ENCODE measurements at places on chromosomes 13 and 19. TPM values are rescaled to one million over a fixed set of nuclear protein-coding genes. Genes with fewer than 3 reads are reported as not detected.

MYCBP2 gene
- 85.8 TPM for total RNA-seq

TINCR gene
- not detected for total RNA-seq

PTH2 gene
- not detected for total RNA-seq

CYSLTR2 gene
- total RNA-seq: 0.16 TPM

PBX4 gene
- total RNA-seq: not detected
